ENCODE measurements at places on chromosomes 1 and 21. TPM values are rescaled to one million over a fixed set of nuclear protein-coding genes. Genes with fewer than 3 reads are reported as not detected.

The EVI5 gene
- 4.8 TPM for polyA plus RNA-seq

The CD247 gene
- polyA plus RNA-seq: 63.3 TPM

The SYTL1 gene
- 130 TPM for polyA plus RNA-seq

The TEX50 gene
- not detected for polyA plus RNA-seq

The SIKE1 gene
- polyA plus RNA-seq: 33.9 TPM

The SERTAD4 gene
- not detected for polyA plus RNA-seq

The FYB2 gene
- not detected for polyA plus RNA-seq

The DLGAP3 gene
- 0.33 TPM for polyA plus RNA-seq

The CLCNKB gene
- polyA plus RNA-seq: not detected

The RAP1GAP gene
- polyA plus RNA-seq: not detected

The RYR2 gene
- polyA plus RNA-seq: not detected

The POU2F1 gene
- 20.4 TPM for polyA plus RNA-seq

The CMPK1 gene
- polyA plus RNA-seq: 119 TPM

The RPTN gene
- not detected for polyA plus RNA-seq

Data from IgD-negative memory B cell (primary cell).